ENCODE measurements at places on chromosomes 4 and X.
A peak's percentile ranks its signal among the peaks of the same experiment; 100 is the strongest.

- DNase-seq, result no peak
These were observed 90.5 kb upstream of the ZNF827 start for GRCh38 chr4:146029147-146029546.

DNA sequence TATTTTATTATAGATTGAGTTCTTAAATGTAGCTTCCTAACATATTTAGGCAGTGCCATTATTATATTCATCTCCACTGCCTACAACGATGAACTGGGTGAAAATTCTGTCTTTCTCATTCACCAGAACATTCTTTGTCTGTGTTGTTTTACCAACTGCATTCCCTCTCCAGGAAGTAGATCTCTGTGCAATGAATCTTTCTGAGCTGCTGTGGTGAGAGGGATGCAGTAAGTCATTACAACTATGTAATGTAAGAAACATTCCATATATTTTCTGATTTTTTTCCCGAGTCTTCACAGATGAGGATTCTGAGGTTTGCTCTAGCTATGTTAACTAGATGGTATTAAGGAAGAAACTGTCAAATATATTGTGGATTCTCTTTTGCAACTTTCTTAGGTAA, 811.9 kb upstream of the PCDH7 start:
- DNase-seq, result no peak

- no peak for DNase-seq
These were observed 38.6 kb downstream of the NPY5R start for GRCh38 chr4:163382178-163382869.

- no peak for DNase-seq
These were observed 12.2 kb downstream of the ARHGEF6 start for GRCh38 chrX:136768469-136769084.

- no peak for DNase-seq
These were observed 5.8 kb downstream of the NKX6-1 start for GRCh38 chr4:84493092-84493850.

DNA sequence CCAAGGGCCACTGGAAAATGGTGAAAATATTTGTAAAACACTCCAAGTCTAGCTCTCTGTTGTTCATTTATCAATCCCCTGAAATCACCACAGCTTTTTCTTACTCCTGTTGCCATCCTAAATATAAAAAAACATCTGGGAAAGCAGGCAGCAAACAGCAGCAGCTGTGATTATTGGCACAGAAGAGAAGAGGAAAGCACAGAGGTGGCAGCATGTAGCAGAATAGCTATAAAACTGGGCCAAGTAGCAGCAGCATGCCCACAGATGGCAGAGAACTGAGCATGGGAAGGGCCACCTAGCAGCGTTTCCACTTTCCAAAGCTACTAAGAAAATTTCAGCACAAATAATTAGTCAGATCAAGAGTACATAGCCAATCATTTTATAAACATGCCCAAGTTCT, 307.2 kb downstream of the SLC7A11 start:
- no peak for DNase-seq

DNA sequence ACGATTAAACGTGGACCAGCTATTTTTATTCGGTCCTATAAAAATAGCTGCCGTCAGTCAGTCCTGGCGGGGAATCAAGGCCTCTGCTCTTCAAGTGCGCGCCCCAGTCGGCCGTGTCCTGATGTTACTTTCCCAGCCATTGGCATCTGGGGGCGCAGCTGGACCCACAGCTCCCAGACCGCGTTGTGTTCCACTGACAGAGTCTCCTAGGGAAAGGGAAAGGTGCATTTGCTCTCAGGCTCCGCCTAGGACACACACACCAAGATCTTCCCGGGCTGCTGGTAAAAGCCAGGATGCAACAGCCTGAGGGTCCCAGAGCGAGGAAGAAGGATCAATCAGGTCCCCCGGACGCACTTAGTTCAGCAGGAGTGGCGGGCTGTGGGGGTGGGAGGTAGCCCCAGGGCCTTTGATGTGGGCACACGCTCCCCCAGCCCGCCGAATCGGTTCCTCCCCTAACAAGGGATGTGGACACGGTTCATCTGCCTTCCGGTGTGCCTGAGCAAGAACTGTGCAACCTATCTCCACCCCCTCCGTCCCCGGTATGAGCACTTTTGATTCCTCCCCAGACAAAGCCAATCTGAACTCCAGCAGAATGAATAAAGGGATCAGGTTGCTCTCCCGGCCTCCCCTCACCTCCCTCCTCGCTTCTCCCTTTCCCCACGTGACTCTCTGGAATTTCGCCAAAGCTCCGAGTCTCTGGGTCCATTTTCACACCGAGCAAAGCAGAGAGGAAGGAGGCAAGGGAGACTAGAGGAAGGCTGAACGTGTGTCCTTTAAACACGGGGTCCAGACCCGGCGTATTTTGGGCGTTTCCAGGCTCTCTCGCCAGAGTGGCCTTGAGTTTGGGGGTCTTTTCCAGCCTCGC, 626 bp upstream of the FRAS1 start:
- peak; percentile 14 for DNase-seq

DNA sequence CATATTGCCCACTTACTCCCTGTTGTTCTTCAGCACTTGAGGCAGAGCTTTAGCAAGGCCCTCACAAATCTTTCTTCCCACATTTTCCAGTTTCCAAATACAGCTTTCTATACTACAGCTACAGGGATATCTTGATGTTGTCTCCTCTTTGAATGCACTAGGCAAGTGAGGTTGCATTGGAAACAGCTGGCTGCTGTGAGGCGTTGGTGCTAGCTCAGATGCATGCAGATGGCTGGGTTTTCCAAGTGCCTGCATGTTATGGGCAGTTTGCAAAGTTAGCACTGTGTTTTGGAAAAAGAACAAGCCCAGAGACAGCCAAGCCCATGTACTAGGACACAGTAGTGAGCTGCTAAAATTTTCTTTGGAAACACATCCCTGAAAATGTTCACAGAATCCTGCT, 315.1 kb upstream of the RASGEF1B start:
- no peak for DNase-seq

- DNase-seq, result no peak
These were observed 46.1 kb upstream of the HOPX start for GRCh38 chr4:56727150-56727549.

DNA sequence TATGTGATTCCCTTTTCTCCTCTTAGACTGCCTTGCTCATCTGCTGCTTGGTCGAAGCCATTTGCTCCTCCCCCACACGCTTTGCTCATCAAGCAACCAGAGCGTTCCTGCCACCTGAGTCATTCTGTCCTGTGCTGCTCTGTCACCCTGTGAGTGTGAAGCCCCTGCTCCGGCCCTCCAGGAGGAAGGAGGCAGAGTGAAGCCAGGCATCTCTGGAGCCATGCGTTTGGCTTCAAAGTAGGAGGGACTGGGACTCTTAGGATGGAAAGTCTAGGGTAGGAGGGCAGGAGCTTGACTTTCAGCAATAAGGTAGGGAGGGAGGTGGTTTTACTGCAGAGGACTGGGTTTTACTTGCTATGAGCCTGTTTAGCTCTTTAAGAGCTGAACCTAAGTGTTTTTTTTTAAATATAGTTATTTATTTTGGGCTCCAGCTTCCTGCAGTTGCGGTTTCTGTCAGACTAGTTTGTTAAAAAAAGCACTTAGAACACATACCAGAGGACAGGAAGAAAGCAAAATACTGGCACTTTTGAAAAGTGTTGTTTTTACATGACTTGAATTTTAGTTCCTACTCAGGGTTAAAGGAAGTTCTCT, 63.6 kb downstream of the SPINK2 start:
- DNase-seq, result peak; percentile 96

DNA sequence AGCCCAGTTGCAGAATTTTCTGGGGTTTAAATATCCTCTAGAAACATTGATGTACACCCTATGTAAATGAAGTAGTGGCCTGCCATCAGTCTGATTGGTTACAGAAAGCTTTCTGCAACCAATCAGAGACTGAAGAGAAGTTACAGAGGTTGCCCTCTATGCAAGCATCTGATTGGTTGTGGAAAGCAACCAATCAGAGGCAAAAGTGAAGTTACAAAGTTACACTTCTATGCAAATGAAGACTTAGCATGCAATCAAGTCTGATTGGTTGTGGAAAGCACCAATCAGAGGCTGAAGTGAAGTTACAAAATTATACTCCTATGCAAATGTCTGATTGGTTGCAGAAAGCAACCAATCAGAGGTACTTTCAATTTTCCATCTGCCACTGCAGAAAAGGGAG, 51.9 kb upstream of the USP9X start:
- no peak for DNase-seq

DNA sequence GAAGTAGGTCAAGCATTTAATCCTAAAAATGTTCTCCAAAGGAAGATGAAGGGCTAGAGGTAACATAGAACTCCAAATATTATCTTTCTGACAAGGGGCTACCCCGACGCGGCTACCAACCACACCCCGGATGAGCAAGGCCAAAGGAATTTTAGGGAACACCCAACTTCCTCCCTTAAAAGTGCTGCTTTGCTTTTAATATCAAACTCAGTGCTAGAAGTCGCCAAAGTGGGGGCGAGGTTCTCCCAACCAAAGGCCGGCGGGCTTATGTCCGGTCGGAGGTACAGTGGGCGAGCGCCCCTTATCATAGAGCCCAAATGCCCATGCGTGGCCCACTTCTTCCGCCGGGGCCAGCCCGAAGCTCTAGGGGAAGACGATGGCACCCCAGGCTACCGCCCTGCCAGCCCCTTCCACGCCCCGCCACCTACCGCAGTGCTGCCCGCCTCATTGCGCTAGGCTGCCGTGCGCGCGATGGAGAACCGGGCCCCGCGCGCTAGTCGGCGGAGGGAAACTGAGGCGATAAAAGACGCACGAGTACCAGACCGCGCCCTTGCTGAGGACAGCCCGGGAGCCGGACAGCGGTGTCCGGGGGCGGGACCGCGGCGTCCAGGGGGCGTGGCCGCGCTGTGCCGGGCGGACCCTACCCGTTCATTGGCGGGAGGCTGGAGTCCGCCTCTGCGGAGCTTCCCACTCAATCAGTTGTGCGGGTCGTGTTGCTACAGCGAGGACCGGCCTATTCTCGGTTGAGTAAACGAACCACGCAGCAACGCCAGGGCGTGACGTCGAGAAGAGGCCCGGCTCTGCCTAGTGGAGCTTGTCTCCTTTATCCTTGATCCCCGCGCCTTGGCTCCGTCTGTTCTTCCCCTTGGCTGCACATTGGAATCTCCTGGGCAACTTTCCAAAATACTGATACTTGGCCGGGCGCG, at the start of gene ACOT9:
Gene ACOT9, minus strand, starts transcription at position 580 of the 926 bp plus-strand sequence. Its CDS starts 132 bp downstream, at position 448.
- peak; percentile 77 for DNase-seq

- peak; percentile 27 for DNase-seq
These were observed 178.8 kb downstream of the SNCA start for GRCh38 chr4:89657931-89658700.

- peak; percentile 75 for DNase-seq
These were observed 335.1 kb downstream of the ANK2 start for GRCh38 chr4:113384600-113384999.

DNA sequence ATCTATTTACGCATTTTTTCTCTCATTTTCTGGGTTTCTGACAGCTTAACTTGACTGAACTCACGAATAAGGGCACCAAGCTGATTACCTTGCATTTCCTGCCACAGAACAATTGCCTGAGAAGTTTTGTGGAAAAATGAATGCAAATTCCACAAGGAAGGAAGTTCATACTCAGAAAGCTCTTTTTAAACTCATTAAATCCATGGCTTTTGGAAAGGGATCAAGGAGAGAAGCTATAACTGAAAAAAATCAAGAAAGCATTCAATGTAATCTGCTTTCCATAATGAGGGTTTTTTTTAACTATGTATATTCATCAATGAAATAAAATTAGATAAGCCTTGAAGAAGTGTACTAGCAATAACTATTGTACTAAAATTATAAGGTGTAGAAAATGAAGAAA, 252.5 kb downstream of the GPM6A start:
- DNase-seq, result no peak

DNA sequence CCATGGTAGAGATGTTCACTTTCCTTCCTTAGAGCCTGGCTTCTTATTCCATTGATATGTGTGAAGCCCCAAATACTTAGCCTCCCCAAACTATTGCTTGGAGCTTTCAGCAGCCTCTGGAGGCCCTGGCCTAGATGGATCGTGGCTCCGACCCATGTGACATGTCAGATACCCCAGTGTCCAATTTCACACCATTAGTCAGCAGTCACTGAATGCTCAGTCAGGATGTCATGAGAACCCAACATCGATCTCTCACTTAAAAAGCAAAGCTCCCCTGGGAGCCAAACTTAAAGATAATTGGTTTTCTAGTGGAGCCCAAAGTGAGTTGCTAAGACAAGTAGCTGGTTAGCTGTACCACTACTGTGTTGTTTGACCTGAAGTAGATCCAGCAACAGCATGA, 41.6 kb upstream of the IGSF1 start:
- no peak for DNase-seq

DNA sequence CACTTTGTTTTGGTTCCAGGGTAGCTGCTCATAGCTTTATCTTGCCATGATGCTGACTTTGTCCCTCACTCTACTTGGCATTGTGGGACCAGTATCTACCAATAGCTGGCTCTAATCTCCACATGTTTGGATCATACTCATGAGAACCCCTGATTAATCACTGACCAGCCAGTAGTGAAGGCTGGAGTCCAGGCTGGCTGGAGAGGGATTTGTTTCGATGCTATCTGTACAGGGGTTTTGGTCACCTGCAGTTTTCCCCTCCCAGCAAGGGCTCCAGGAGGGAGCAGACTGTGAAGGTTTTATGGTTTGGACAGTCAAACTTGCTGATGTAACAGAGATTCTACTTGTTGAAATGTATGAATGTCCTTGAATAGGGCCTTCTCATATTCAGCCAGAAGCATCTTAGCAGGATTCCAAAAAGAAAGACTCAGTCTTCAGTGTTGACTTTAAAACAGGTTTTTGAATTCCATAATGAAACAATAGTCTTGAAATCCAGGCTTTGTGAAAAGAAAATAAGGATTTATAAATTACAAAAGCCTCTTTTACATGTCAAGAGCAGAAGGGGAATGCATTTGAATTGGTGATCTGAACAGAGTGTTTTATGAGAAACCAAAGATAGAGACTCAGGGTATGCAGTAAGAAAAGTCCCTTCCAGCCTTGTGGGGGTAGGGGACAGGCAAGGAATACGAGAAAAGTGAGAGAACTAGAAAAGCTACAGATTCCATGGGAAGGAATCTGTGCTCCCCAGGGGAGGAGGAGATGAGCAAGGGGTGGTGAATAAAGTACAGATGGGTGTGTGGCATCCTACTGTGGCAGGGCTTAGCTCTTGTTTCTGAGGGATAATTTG, 103.1 kb upstream of the SHISA3 start:
- DNase-seq, result no peak

DNA sequence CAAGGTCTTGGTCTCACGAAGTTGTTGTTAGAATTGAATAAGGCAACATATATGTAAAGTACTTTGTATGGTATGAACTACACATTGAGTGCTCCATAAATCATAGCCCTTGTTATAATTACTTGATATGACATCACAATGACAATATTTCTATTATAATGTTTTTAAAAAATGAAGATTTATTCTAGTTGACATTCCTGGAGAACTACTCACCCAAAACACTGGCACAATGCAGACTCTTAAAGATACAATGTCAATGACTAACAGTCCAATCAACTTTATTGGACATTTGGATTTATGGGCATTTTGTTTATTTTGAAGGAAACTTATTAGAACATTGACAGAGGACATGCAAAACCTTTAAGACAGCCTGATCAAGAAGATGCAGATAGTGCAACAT, 55.3 kb downstream of the ASB9 start:
- DNase-seq, result no peak

DNA sequence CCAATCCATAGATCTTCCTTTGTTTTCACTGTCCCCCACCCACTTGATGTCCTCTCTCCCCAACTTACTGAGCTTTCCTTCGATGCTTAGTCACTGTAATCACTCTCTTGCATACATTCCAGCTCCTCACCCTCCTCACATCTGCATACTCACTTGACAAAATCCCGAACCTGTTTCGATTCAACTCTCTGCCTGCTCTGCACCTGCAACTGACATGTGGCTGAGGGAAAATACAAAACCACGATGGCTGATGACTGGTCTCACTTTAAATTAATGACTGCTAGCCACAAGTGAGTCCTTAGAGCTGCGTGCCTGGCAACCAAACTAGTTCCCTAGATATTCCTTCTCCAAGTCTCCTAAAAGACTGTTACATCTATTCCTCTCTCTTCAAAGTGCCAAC, 70.4 kb upstream of the FHL1 start:
- DNase-seq, result no peak

All from kidney capillary endothelial cell (primary cell).